ENCODE measurements at places on chromosomes 1 and 21.

DNA sequence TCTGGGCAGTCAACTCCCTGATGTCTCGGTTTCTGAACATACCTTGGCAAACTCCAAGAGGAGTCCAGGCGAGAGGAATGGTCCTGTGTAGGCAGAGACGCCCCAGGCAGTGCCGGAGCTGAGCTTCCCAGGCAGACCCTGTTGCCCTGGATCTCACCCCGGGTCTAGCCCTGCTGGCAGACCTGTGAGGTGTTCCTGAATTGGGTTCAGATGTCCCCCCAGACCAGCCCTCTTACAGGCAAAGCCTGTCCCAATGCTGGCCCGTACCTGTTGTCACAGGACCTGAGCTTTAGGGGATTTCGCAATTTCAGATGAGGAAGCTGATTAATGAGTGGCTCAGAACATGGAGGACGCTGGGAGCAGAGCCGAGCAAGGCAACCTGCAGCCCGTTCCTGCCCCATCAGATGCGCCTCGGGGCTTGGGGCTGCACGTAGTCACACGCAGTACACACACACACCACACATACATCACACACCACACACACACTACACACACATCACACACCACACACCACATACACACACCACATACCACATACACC lies 38.5 kb upstream of the PDE9A start:
- peak; percentile 62 for DNase-seq

DNA sequence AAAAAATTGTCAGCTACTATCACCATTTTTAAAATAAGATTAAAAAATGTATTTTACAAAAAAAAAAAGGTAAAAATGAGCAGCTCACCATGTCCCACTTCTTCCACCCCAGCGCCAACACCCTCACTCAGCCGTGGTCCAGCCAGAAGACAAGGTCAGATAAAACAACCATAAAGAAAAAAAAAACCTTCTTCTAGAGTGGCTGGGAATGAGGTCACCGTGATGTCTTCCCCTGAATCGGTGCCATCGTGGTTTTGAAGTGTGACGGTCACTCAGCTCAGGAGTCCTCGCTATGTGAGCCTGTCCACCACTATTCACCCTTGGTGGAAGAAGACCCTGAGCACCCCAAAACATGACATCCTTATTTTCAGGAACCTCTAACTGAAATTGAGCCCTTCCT lies 38.1 kb downstream of the B3GALT5 start:
- no peak for DNase-seq

- no peak for DNase-seq
Observed at GRCh38 chr1:215730600-215730999, 163.5 kb downstream of the KCTD3 start.

DNA sequence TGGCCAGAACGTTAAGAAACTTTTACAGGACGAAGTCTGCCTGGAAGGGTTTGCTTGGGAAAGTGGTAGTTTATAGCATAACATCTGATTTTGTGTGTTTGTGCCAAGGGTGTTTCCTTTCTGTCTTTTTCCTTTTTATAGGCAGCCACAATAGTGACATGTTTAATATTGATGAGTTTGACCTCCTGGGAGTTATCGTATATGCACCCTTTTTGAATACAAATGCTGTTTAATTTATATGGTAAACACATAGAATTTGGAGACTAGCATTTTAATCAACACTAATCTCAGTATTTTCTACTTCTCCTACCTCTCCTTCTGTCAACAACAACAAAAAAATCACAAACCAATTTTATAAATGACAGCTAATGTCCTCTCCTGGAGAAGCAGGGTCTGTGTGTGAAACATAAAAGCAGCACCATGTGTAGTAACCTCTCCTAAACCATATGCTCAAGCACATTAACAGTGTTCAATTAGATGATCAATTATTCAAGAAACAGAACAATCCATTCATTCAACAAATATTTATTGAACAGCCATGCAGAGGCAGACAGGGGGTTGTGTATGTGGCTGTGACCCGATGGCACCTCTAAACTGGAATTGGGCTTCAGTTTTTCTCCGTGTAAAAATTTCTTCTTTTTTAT lies 604 bp upstream of the FMN2 start:
- no peak for DNase-seq

DNA sequence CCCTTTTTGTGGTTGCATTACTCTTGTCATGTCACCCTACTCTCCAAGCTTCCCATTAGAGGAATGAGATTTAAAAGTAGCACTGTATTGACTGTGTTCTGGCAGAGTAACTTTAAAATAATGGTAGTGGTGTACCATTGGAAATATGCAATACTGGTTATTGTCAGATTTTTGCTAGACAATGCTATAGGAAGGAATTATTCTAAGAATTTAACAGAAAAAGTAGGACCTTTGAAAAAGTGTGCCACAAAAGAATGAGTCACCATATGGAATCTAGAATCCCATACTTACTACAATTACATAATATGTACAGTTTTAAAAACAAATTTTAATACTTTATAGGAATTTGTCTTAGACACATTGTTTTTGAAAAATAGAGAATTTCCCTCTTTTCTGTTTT lies 13.8 kb downstream of the MIER1 start:
- no peak for DNase-seq

DNA sequence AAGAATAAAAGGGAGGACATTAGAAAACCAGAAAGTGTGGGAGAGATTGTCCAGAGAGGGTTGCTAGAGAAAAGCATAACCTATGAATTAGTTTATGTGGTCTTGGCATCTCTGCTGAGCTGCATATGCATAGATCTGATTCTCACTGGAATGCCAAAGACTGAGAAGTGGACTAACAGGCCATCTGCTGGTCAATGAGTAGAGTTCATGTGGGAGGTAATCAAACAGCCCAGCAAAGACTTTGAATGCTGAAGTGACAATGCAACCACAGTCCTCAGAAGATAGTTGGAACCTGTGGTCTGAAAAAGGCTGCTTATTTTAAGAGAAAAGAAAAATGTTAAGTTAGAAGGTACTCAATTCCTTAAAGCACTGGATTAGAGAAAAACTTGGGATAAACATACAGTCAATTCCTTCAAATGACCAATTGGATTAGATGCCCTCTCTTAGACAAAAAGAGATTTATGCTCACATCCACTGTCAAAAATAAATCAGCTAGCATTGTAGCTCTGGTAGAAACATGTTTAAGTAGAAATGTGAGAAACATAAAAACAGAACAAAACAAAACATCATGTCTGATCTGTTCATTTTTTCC lies 382.8 kb downstream of the AMY1C start:
- no peak for DNase-seq

- no peak for DNase-seq
Observed at GRCh38 chr21:44405948-44406872, 49.1 kb upstream of the LRRC3 start.

All from CD4-positive, alpha-beta T cell treated with Interleukin-4 for 4 hours (primary cell).